Mucosa of descending colon (tissue), 3 donors: ENCODE measurements at places on chromosomes 16 and 17. TPM values are rescaled to one million over a fixed set of nuclear protein-coding genes. Genes with fewer than 3 reads are reported as not detected.

Gene CCL13
- total RNA-seq, result 6.5 TPM

DNA sequence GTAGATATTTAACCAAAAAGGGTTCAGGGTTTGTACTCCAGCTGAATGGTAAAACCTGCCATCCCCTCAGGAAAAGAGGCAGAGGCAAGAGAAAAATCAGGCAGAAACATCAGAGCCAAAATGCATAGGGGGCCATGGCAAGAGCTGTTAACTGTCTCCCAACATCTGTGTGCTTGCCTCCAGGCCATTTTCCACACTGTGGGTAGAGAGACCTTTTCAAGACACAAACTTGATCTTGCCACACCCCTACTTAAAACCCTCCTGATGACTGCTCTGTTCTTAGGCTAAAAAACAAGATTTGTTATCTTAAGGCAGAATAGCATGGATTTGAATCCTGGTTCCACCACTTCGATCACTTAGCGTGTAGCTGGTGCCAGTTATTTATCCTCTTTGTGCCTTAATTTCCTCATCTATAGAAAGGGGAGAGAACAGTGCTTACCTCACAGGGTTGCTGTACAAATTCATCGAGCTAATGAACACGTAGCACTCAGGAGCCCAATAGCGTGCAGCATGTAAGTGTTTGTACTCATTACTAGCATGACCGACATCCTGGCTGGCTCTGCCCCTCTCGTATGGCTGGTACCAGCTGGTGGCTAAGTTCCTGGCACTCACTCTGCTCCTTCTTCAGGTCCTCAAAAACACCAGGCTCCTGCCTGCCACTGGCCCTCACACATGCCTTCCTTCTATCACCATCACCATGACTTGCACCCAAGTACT, 25.8 kb downstream of the STAT3 start:
- no peak for DNase-seq

DNA sequence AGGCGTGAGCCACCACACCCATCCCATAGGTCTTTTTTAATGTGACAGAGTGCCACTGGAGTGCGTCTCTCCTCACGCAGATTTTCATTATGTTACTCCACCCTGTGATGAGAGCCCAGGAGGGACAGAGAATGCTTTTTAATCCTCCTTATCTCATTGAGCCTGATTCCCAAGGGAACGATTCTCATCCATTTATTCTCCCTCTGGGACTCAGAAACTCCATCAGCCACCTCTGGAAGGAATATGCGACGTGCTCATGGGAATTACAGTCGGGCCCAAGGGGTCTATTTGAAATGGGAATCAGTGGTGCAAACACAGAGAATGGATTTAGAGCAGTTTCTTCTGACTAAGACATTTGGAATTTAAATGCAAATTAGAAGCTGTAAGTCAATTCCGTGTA, 155.9 kb upstream of the HSBP1 start:
- no peak for DNase-seq

- no peak for DNase-seq
These were observed 9.8 kb upstream of the TMEM92 start for GRCh38 chr17:50264263-50265113.

DNA sequence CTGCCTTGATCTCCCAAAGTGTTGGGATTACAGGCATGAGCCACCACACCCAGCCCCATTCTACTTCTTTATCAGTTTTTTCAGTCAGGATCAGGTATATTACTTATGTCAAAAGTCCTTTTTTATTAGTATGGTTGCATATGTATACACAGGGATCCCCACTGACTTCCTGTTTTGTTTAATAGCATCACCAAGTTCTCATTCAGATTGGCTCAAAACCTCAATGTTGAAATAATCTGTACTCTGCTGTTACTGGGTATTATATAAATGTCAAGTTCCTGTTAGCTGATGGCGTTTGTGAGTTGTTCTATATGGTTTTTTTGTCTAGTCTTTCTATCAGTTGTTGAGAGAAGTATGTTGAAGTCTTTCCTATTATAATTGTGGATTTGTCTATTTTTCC, 168.5 kb downstream of the BCAS3 start:
- DNase-seq, result no peak

GRCh38 chr17:80834893-80835275, 156.8 kb upstream of the CHMP6 start:
- DNase-seq, result no peak

DNA sequence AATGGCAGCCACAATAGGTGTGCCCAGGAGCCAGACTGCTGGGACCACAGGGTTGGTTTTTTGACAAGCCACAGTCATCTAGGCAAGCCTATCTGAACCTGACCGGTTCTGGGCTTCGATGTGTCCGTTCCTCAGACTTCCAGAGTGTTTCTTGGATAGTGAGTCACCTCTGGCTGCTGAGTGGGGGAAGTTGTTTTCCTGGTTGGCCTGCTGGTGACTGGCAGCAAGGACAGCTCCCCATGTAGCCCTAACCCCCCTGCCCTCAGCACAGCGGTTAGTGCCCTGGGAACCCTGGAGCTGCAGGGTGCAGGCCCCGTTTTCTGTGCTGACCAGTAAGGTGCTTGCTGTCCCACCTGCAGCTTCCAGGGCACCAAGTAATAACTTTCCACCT, 65.5 kb downstream of the PLD6 start:
- no peak for DNase-seq

DNA sequence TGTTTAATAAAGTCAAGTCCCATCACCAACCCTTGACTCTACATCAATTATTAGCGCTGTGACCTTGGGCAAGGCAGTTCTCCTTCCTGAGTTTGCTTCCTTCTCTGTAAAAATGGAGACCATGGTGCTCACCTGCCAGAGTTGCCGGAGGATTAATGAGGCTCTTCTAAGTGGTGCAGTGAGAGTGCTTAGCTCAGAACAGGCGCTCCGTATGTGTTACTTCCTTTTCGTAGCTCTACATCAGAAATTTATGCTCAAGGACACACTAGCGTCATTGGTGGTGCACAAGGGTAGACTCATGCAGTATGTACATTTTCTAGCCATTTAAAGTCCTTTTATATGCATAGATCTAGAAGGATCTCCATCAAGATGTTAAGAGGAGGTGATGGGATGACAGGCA, 17.4 kb upstream of the CMIP start:
- no peak for DNase-seq
